ENCODE measurements at places on chromosomes 3 and 15. TPM values are rescaled to one million over a fixed set of nuclear protein-coding genes. Genes with fewer than 3 reads are reported as not detected.

IL20RB gene
- total RNA-seq: 112 TPM

GPX1 gene
- 145 TPM for total RNA-seq

TMOD2 gene
- total RNA-seq: 3.4 TPM

TRIM42 gene
- total RNA-seq: not detected

ONECUT1 gene
- total RNA-seq: not detected

SLC27A2 gene
- total RNA-seq: 5.0 TPM

CIDEC gene
- total RNA-seq: not detected

TRPM1 gene
- not detected for total RNA-seq

RASL12 gene
- 32.4 TPM for total RNA-seq

ITIH4 gene
- total RNA-seq: 1.9 TPM

CLK3 gene
- total RNA-seq: 53.6 TPM

GNB4 gene
- total RNA-seq: 10.4 TPM

EAF2 gene
- total RNA-seq: 2.2 TPM

LRRIQ4 gene
- not detected for total RNA-seq

IQGAP1 gene
- 285 TPM for total RNA-seq

TBC1D2B gene
- 30.7 TPM for total RNA-seq

TF gene
- 17.9 TPM for total RNA-seq

PROK2 gene
- not detected for total RNA-seq

LRIG1 gene
- 13.8 TPM for total RNA-seq

ZDHHC23 gene
- 3.5 TPM for total RNA-seq

INSYN1 gene
- total RNA-seq: 20.9 TPM

BNC1 gene
- total RNA-seq: 29.7 TPM

DPPA2 gene
- not detected for total RNA-seq

CKMT1B gene
- total RNA-seq: 60.7 TPM

RHOV gene
- 146 TPM for total RNA-seq

OGG1 gene
- 9.8 TPM for total RNA-seq

FRMD4B gene
- total RNA-seq: 37.5 TPM

RTP3 gene
- not detected for total RNA-seq

Data from esophagus squamous epithelium (tissue), 5 donors.